ENCODE measurements at places on chromosomes 5 and 9.

DNA sequence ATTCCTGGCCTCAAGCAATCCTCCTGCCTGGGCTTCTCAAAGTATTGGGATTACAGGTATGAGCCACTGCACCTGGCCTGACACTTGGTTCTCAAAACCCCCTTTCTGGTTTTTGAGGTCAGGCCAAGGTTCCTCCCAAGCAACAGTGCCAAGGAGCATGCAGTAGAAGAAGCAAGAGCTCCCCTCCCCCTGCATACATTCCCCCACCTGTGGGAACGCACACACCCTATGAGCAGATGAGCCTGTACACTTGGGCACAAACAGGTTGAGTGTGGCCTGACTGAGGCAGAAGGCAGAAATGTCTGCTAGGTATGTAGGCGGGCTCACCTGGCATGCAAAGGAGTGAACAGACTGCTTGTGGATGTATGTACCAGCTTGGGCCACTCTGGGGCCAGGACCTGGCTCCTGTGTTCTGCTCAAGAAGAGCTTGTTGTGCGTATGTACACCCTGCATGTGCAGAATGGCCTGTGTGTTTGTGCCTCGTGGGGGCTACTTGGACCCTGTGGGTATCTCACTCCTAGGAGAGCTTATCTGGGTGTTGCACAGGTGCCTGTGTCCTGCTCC lies 1.7 kb downstream of the GPRIN1 start:
- DNase-seq: no peak

- no peak for DNase-seq
These were observed 286.8 kb downstream of the ARHGAP26 start for GRCh38 chr5:143056792-143057579.

DNA sequence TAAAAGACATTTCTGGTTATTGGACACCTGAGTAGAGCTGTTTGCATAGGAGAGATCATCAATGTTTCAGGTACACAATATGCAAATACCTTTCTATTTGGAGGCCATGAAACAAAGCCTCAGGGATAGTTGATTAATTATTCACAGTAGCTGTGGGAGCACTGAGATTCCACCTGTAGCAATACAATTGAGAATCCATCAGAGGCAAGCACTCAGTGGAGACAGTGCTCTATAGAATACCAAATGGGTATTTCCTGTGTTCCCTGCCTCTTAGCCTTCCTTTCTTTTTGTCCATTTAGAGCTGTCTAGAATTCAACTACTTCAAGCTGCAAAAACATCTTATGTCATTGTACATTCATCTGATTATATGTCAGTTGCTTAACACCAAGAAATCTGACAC lies 1754.0 kb upstream of the ACO1 start:
- no peak for DNase-seq

GRCh38 chr5:76960004-76960625 lies 7.3 kb downstream of the CRHBP start:
- no peak for DNase-seq

DNA sequence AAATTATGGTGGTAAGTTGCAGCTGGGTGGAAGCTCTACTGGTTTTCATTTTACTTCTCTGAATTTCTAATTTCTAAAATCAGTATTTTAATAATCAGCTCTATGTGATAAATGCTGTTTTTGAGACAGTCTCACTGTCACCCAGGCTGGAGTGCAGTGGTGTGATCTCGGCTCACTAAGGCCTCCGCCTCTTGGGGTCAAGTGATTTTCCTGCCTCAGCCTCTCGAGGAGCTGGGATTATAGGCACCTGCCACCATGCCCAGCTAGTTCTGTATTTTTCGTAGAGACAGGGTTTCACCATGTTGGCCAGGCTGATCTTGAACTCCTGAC lies 1.5 kb upstream of the RALGDS start:
- no peak for DNase-seq

GRCh38 chr9:116232424-116233159 lies 79.0 kb downstream of the PAPPA start:
- DNase-seq: no peak

GRCh38 chr9:114109124-114109523 lies 10.0 kb upstream of the KIF12 start:
- DNase-seq: no peak

- DNase-seq: no peak
These were observed 19.3 kb downstream of the PCSK5 start for GRCh38 chr9:75909776-75910175.

DNA sequence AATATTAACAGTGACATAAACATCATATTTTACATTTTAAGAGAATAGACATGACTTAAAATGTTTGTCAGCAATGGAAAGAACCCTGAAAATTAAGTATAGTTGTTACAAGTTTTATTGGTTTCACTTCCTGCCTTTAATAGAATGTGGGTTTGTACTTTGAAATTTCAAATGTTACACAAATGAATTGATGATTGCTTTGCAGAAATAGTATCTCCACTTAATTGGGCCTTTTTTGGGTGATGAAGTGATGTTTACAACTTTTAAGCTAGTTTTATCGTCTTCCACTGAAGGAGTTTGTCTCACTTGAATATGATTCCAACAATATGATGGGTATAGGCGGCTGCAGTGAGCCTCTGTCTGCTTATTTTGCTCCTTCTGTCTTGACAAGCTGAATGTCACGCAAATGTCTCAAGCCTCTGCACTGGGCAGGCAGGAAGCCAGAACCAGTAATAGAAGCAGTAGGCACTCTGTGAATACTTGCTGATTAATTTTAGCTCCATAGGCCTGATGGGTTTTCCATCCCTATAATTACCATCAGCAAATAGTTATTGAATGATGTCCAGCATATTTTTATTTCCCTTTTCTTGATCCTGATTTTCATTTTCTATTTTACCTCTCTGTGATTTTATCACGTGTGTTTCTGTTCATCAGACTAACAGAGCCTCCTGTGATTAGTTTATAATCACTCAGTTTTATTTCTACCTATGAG lies 10.6 kb upstream of the NR3C1 start:
- no peak for DNase-seq

DNA sequence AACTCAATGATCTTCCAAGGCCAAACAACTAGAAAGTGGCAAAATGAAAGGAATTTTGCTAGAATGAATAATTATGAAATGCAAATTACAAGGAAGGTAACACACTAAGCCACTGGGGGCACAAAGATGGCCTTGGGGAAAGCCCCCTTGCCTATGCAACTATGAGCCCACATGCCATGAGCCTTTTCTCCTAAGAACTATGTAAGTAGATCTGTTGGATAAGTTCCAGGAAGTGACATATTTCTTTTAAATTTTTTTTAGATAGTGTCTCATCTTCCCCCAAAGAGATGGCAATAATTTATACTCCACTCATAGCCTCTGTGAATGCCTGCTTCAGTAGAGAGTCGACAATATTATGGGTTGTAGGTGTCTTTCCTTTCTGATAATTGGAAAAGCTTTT lies 257.8 kb downstream of the AUH start:
- no peak for DNase-seq

GRCh38 chr5:43432486-43433375 lies 20.5 kb upstream of the CCL28 start:
- DNase-seq: no peak

DNA sequence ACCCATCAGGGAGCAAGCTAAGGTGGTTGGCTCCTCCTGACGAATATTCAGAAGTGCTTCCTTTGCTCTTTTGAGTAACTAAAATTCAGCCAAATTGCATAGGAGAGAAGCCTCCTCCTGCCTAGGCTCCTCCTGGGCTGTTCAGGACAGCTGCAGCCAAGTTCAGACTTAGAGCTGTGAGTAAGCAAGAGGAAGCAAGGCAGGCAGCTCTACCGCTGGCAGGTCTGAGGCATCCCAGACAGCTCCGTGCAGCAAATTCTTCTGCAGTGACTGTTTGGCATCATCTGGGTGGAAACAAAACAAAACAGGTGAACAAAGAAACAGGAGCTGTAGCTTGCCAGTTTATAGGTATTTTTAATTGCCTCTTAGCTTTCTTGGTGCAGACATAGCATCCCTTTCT lies 421.0 kb downstream of the GADD45G start:
- DNase-seq: no peak

GRCh38 chr5:7221041-7221440 lies 174.9 kb upstream of the ADCY2 start:
- DNase-seq: no peak

GRCh38 chr9:248278-248961 lies 33.8 kb downstream of the DOCK8 start:
- DNase-seq: no peak

GRCh38 chr9:136257381-136258298 lies 12.0 kb upstream of the QSOX2 start:
- no peak for DNase-seq

DNA sequence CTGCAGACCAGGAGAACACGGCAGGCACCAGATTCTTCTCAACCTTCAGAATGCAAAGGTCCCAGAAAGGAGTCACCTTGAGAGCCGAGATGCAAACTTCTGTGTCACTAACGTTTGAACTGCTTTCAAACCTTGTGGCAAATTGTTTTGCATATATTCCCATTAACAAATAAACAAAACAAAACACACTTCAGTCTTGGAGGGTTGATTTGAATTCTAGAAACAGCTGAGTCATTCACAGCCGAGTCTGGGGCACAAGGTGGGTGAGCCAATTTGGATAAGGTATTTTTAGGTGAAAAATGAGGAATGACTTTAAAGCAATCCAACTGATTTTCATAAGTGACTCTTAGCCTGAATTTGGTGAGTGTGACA lies 38.8 kb upstream of the ANKRD33B start:
- DNase-seq: no peak

GRCh38 chr5:40738502-40738901 lies 17.3 kb downstream of the TTC33 start:
- DNase-seq: no peak

GRCh38 chr5:141412854-141413539 lies at the start of gene PCDHGA10:
TSS of gene PCDHGA10 (plus strand) at chr5:141412987. CDS start at chr5:141413176, 189 bp downstream.
- peak; percentile 39 for DNase-seq

GRCh38 chr5:22431840-22432239 lies 421.3 kb downstream of the CDH12 start:
- no peak for DNase-seq

- no peak for DNase-seq
These were observed 1412.1 kb downstream of the EFNA5 start for GRCh38 chr5:106258591-106259125.

DNA sequence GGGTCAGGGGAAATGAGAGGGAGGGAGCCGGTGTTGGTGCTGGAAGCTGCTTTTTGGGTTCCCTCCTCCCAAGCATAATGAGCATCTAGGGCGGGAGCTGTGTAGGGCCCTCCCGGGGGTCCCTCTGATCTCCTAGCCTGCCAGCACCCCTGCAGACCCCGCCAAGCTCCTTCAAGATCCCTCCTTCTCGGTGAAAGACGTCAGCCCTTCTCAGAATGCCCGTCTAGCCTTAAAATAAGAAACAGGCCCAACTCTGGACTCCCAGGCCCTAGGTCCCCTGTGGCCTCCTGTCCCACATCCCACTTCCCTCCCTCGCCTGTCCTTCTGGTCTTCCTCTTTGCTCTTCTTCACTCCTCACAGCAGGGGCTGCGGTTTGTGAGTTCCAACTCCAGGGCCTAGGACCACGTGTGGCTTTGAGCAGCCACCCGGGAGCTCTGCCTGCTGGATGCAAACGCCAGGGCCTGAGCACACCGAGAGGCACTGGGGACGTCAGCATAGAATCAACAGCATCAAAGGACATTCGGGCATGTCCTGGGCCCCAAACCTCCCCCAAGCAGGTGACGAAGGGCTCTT lies 8.8 kb upstream of the SCGB3A1 start:
- no peak for DNase-seq

DNA sequence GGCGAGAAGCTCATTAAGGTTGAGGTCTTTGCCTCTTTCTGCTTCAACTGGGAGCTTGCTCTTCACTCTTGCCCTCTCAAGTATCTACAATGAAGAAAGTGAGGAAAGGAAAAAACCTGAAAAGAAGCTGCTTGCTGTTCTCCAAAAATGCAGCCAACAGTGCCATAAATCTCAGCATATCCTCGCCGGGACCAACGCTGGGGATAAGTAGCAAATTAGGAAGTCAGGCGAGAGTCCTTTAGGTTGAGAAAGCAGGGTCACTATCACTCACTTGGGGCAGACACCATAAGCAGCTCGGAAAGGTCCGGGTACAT lies 399 bp downstream of the NUP155 start:
- no peak for DNase-seq

DNA sequence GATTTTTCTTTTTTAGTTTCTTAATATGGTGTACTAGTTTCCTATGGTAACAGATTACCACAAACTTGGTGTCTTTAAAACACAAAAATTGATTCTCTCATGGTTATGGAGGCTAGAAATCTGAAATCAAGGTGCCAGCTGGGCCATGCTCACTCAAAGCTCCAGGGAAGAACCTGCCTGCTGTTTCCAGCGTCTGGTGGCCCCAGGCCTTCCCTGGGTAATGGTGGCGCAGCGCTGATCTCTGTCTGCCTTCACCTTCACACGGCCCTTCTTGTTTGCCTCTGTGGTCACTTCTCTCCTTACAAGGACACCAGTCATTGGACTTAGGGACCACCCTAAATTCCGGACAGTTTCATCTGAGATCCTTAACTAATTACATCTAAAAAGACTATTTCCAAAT lies 70.5 kb upstream of the GFPT2 start:
- DNase-seq: no peak

- DNase-seq: no peak
These were observed 6.8 kb upstream of the FST start for GRCh38 chr5:53473633-53474032.

DNA sequence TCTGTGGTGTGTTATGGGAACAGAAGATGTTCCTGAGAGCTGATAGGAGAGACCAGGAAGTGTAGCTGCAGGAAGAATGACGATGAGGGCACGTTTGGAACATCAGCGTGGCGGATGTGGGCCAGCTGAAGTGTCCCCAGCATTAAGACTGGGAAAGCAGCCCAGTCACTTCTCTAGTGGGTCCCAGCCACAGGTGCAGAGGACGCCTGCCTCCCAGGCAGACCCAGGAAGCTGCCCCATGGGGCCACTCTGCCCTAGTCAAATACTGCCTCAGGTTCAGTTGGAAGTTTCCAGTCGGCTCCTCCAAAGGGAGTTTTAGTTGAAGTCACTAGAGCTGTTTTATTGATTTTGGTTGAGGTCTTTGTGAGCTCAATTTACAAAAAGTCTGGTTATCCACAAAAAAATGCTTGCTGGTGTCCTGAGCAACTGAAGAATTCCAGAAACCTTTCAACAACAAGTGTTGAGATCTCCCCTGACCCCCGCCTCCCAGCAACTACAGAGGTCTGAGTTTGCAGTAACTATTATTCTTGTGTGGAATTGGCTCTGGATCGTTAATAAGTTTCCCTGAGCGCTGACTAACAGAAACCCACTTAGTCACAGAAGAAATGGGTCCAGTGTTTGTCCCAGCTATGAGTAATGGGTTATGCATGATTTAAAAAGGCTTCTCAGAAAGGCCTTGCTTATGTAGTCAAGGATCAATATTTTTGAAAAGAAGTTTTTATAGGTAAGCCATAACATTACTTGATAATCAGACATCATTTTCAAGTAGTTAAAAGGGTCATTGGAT lies 294.1 kb downstream of the FANCC start:
- DNase-seq: no peak
